Erythroblast (primary cell): ENCODE measurements at places on chromosomes 13 and 19.

- DNase-seq = no peak
These were observed 254.6 kb downstream of the SPRY2 start for GRCh38 chr13:80086304-80086721.

DNA sequence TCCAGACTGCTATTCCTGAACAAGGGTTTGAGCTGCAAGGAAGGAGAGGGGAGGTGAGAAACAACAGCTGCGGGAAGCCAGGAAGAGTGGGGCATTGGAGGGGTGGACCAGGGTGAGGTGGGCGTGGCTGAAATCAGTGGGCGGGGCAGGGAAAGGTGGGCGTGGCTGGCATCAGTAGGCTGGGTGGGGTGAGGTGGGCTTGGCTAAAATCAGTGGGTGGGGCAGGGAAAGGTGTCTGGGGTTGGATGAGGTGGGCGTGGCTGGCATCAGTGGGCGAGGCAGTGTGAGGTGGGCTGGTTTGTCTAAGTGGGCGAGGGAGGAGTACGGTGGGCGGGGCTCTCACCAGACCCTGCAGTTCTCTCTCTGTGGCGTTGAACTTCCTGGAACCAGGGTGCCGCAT is 87.6 kb downstream of the MUC16 start:
- DNase-seq = no peak

DNA sequence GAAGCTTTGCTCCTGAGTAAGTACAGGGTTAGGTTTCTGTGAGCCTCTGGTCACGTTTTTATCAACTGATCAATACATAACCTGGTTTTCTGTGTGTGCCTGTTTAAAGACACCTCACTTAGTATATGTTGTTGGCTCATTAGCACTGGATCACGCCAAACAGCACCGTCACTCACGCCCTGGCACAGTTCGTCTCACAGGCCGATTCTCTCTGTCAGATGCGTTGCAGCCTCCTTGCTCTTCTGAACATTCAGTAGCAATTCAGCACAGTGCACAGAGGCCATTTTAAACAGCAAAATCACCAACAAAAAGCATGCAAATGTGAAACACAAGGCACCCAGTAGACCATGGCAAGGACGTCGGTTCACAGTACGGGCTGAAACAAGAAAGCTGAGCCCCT is 288.5 kb downstream of the IRS2 start:
- no peak for DNase-seq

- DNase-seq = no peak
These were observed 2.8 kb downstream of the TMEM150B start for GRCh38 chr19:55322204-55322885.

DNA sequence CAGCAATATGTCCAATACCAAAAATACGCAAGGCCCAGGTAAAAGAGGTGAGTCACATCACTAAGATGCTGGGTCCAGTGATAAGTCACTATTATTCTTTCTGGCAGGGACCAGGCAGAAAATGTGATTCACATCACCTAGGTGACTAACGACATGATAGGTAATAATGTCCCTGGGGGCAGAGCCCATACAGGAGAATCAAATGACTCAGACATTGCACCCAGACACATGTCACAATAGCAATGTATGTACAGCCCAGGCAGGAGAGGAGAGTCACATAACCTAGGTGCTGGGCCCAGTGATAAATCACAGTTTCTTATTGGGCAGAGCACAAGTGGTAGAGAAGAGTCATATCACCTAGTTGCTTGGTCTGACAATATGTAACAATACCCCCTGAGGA is 28.9 kb upstream of the ZNF729 start:
- DNase-seq = no peak

DNA sequence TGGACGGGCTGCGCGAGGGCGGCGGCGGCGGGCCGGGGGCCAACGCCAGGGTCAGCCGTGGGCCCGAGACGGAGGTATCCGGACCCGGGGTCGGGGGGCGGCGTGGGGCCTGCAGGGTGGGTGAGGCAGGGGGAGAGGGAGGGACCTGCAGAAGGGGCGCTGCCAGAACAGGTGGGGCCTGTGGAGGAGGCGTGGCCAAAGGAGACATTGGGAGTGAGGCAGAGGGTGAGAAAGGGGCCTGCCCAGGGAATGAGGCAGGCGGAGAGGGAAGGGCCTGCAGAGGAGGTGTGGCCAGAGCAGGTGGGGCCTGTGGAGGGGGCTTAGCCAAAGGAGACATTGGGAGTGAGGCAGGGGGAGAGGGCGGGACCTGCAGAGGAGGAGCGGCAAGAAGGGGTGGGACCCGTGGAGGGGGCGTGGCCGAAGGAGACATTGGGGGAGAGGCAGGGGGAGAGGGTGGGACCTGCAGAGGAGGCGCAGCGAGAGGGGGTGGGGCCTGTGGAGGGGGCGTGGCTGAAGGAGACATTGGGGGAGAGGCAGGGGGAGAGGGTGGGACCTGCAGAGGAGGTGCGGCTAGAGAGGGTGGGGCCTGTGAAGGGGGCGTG is 4.2 kb downstream of the PRR36 start:
- DNase-seq = peak; percentile 90

DNA sequence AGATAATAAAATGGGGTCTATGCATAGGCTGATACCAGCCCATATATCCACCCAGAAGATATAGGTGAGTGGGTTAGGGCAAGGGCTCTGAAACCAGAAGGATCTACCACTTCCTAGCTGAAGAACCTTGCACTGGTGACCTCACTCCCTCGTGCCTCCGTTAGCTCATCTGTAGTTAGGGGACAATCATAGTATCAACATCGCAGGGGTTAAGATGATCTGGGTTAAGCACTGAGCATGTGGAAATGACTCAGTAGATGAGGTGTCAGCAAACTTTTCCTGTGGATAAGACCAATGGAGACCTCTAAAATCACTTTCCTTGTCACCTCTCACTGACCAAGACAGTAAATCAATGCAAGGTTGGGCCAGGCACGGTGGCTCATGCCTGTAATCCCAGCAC is 30.5 kb downstream of the TNFSF14 start:
- peak; percentile 13 for DNase-seq

GRCh38 chr13:102291587-102292218 is 110.1 kb downstream of the FGF14 start:
- no peak for DNase-seq

GRCh38 chr13:108549934-108550333 is 79.5 kb upstream of the MYO16 start:
- no peak for DNase-seq

DNA sequence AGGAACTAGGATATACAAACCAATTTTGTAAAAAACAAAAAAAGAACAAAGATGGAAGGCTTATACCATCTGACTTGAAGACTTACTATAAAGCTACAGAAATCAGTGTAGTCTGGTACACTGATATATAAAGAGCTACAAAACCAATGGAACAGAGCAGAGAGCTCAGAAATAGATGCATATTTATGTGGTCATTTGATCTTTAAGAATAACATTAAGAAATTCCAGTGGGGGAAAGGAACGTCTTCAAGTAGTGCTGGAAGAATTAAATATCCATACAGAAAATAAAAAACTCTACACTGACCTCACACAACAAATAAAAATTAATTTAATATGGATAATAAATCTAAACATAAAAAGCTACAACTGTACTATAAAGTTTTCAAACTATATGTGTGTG is 317.0 kb downstream of the ENOX1 start:
- DNase-seq = no peak

DNA sequence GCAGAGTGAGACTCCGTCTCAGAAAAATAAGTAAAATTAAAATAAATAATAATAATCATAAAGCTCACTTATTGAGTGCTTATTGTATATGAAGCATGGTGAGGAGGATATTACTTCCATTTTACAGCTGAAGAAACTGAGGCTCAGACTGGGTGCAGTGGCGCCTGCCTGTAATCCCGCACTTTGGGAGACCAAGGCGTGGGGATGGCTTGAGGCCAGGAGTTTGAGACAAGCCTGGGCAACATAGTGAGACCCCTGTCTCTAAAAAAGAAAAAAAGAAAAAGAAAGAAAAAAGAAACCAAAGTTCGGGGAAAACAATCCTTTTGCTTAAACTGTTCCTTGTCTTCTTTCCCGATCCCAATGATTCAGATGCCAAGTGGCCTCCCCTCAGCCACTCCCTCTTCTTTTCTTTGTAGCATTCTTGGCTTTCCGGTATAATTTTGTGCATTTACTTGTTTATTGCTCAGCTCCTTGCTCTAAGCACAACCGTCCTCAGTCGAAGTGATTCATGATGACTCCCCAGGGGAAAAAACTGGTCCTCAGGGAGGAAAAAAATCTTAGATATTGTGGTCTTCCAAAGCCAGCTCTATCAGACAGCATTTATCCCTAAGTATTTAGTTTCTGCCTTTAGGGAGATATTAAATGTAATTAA is 965 bp upstream of the EIF3G start:
- no peak for DNase-seq

- DNase-seq = no peak
These were observed 252.2 kb upstream of the SLITRK6 start for GRCh38 chr13:86051134-86052103.

GRCh38 chr13:39422845-39423565 is 180.0 kb downstream of the LHFPL6 start:
- no peak for DNase-seq

DNA sequence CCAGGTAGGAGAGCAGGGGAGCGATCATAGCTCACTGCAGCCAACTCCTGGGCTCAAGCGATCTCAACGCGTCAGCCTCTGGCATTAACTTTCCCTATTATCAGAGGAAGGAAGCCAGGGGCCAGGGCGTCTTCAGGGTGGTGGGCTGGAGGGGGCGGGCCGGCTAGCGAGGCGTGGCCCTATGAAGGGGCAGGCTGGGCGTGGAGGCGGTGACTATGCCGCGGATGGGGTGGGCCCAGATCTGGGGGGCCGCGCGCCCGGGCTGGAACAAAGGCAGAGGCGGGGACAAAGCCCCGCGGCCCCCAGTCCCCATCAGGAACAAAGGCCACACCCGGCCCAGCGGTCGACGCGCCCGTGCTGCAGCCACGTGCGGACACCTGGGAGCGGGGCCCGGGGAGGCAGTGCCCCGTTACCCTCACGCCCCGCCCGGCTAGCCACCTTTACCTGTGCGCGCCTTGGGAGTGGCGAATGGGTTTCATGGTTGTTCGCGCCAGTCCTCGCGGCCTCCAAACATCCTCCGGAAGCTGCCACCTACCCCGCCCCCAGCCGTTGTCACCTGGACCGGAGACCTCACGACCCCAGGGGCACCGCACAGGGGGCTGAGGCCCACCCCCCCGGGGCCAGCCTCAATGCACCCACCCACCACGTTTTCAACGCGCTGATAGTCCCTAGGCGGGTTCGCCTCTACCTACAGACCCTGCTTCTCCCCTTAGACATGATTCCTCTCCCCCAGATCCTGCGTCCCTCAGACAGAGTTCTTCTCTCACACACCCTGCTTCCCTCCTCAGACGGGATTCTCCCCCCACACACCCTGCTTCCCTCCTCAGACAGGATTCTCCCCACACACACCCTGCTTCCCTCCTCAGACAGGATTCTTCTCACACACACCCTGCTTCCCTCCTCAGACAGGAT is 5.4 kb upstream of the TRIM28 start:
- peak; percentile 59 for DNase-seq

GRCh38 chr13:67228916-67229315 is 1.2 kb downstream of the PCDH9 start:
- no peak for DNase-seq

DNA sequence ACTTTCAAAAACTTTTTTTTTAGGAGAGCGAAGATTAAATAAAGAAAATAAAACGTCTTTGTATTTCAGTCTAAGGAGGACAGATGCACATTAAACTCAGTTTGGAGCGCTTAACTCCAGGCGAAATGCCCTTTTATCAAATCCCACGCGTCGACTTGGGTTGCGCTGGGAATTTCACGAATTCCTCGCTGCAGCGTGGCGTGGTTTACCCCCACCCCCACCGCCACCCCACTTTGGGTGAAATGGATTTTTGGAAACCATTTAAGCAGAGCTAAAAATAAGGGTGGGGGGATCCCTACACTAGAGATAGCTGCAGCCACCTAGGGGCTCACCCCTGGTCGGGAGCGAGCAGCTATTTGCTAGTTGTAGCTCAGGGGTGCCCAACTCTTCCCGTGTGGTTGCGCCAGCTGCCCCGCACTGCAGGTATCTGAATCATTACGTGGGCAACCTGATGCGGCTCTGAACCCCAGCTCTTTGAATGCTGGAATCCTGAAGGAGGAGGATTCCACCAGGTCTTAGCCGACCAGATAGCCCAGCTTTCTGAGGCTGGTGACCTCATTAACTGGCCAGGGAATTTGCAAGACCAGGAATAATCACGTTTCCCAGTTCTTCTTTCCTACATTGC is 6.5 kb upstream of the TSHZ3 start:
- DNase-seq = no peak

DNA sequence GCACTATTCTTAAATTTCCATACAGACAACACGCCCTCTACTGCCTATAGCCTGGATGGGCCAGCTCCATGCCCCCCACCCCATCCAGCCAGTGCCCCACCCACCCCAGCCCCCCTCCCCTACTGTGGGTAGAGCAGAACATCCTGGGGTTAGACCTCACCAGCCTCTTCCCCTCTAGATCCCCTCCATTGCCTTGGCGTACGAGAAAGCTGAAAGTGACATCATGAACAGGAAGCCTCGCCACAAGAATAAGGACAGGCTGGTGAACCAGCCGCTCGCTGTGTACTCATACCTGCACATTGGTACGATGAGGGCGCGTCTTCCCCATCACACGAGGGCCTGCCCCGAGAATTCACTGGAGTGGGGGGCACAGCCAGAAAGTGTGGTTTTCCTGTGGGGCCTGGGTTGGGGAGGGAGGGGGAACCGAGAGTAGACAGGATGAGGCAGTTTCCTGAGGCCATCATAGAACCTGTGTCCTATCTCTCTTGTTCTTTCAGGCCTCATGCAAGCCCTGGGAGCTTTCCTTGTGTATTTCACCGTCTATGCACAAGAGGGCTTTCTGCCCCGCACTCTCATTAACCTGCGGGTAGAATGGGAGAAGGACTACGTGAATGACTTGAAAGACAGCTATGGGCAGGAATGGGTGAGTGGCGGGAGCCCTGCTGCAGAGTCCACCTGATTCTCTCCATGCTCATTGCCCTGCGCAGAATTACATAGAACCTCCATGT is 29.1 kb downstream of the ATP12A start:
- DNase-seq = no peak
